ENCODE measurements at places on chromosomes 3 and 15.

DNA sequence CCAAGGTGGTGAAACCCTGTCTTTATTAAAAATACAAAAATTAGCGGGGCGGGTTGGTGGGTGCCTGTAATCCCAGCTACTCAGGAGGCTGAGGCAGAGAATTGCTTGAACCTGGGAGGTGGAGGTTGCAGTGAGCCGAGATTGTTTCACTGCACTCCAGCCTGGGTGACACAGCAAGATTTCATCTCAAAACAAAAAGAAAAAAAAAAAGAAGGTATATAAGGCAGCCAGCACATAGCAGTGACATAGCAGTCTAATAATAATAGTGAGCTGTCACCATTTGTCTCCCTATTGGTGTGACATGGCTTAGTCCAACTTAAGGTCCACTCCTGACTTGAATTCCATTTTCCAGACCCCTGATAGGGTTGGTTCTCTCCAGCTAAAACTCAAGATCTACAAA is 8.8 kb upstream of the LACTB start:
- DNase-seq = no peak

- no peak for DNase-seq
Measured at GRCh38 chr3:63430875-63431274, 152.8 kb downstream of the SYNPR start.

DNA sequence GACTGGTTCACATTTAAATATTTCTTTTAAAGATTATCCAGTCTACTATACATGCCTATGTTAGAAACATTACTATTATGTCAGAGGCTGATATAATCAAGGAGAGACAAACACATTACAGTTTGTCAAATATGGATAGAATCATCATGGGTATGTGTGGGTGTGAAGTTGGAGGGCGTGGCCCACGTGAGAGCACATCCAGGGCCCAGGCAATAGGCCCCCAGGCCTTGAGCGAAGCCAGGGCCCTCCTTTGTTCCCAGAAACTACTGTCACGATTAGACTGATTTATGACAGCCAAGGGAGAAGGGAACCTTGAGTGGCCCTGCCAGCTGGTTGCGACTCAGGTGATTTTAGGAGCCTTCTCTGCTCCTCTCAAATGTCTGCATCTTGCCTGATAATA is 26.9 kb upstream of the LDHAL6B start:
- DNase-seq = no peak

- no peak for DNase-seq
Measured at GRCh38 chr3:40701016-40701588, 176.3 kb downstream of the ZNF621 start.

GRCh38 chr15:52746162-52746757 is 43.9 kb downstream of the ONECUT1 start:
- no peak for DNase-seq

GRCh38 chr15:75551091-75551490 is 28.0 kb downstream of the PTPN9 start:
- DNase-seq = no peak

GRCh38 chr3:15796771-15797641 is 773 bp downstream of the ANKRD28 start:
- no peak for DNase-seq

DNA sequence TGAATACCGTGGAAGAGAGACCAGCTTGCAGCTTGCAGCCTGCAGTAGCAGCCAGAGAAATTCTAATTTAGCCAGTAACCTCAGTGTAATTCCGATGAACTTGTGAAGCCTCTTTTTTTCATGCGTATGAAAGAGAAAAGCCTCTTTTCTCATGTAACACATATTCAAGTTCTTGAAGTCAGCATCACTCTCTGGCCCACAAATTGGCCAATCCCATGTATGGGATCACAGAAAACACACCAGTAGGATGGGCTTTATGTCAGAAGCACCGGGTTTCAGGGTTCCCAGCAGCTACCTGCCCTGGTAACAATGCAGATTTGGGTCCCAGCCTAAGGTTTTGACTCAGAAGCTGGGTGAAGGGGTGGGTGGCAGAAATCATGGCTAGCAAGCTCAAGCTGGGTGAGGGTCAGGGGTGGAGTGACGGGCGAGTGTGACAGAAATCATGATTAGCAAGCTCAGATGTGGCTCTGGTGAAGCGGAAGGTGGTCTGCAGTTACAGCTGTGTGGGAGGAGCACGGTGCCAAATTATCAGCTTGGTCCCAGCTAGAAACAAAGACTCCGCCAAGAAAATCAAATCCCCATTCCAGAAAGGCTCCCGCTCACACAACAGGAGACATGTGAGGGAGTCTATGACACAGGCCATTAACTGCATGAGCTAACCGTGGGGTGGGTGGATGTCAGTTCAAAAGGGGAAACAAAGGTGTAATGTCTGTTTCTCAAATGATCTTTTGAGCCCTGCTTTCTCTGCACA is 86.6 kb downstream of the SNRK start:
- no peak for DNase-seq

DNA sequence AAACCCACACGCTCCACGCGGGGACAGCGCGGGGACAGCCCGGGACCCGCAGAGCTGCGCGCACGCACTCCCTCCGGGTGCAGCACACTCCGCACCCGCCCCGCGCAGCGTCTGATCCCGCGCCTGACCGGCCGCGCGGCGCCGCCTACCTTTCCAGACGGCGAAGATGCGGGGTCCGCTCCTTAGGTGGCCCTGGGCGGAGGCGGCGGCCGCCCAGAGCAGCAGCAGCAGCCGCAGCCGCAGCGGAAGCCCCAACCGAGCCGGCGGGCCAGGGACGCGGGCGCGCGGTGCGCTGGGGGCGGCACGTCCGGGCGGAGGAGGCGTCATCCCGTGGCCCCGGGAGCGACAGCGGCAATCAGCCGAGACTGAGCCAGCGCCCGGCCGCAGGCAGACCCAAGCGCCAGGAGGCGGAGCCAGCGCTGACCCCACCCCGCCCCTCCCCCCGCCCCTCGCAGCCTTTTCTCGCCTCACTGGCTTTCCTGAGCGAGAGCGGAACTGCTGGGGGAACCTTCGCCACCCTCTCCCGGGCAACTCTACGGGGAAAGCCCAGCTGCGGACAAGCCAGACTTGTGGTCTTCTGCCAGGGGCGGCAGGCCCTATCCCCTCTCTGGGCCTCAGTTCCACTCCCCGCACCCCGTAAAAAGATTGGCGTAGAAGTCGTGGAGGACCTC is at the start of gene SEMA7A:
Gene SEMA7A (minus strand): TSS at position 367 of the 671 bp plus-strand sequence. CDS start 40 bp downstream, at position 327.
- peak; percentile 95 for DNase-seq

DNA sequence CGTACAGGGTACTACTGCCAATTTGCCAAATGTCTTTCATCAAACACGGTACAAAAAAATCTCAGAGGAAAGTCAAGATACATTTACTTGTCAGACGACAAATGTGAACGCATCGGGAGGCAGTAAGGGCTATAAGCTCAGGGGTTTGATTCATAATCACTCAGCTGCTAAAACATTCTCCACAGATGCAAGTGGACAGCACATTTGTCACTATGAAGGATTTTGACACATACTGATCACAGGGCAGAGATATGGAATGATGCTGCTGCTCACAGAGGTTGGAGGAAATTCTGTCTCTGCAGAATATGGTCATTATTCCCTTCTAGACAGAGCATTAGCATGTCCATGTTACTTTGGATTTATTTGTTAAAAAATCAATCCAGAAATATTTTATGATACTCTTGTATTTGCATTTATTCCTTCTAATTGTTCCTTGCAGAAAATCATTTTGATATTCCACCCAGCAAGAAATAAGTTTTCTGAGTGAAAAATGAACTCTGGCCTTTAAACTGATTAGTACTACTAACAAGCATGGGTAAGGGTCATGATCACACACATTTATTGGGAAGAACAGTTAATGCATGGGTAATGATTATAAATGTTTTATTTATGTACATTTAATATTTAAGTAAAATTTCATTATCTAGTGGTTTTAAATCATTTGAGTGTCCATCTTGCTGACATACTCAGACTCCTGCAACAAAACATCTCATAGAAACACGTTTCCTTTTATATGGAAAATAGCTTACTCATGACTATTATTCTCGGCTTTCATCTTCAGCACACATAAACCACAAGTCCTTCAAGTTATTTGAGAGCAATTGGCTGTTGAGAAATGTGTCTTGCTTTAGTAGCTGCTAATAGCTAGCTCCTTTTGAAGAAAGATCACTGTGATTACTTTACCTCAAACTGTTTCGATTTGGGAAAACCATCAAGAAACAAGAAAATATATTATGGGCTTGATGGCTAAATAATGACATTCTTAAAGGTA is 559.3 kb downstream of the MECOM start:
- no peak for DNase-seq

GRCh38 chr3:7307410-7307809 is 446.5 kb downstream of the GRM7 start:
- DNase-seq = no peak

DNA sequence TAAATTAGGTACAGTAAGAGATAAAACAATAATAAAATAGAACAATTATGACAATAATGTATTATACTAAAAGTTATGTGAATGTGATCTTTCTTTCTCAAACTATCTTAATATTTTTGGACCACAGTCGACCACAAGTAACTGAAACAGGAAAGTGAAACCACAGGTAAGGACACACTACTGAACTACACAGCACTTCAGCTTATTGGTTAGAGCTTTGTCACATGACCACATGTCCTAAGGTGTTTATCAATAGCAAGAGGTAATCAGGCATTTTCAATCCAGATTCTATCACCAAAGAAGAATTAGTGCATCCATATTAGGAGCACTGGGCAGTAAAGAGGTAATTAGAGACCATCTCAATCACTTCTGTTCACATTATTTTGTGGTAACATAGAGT is 392.8 kb downstream of the RSL24D1 start:
- DNase-seq = no peak

DNA sequence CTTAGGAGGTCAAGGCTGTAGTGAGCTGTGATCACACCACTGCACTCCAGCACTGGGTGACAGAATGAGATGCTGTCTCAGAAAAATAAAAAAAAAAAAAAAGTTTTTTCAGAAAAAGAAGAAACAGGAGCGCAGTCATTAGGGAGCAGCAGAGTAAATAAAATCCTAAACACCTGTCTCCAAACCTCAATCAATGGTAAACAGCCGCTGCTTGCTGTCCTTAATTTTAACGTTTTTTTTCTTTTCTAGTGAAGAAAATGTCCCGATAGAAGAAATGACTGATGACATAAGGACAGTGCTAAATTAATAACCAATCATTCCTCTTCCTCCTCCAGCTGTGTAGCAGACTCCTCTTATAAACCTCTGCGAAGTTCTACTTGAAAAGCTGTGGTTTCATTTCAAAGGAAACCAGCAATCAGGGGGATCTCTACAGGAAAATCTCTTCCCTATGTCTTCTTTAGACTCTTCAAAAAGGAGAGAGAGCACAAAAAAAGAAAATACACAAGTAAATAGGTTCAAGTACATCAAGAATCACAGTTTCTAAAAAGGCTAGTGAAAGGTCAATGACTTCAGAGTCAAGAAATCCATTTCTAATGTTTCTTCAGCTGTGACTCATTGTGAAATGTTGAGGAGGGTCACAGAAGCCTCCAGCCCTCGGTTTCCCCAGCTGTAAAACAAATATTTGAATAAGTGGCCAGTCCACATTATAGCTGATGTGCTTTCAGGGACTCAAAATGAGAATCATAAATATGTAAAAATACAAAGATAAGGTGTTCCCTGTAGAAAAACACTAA is 127.6 kb downstream of the TMCO5A start:
- DNase-seq = no peak

- DNase-seq = no peak
Measured at GRCh38 chr15:99154271-99154670, 49.4 kb downstream of the SYNM start.

Measured in GM19239 (cell line).